ENCODE measurements at places on chromosomes 4 and X.
A peak's percentile ranks its signal among the peaks of the same experiment; 100 is the strongest.

DNA sequence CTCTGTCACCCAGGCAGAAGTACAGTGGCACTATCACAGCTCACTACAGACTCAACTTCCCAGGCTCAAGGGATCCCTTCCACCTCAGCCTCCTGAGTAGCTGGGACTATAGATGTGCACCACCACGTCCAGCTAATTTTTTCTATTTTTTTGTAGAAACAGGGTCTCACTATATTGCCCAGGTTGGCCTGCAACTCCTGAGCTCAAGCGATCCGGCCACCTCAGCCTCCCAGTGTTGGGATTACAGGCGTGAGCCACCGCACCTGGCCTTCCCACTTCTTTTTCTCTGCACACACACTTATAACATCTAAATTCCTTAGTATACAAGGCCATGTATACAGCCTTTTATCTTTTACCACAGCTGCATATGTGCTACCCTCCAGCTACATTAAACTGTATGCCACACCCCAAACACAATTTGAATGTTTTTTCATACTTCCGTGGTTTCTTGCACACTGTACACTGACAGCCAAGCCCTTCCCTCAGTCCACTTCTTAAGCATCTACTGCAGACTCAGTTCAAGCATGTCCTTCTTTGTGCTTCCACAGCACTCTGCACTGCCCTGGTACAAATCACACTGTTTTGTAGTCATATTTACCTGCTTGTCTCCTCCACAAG is 6.5 kb downstream of the SLC7A3 start:
- no peak for DNase-seq

GRCh38 chr4:40617872-40618271 is 11.8 kb downstream of the RBM47 start:
- no peak for DNase-seq

DNA sequence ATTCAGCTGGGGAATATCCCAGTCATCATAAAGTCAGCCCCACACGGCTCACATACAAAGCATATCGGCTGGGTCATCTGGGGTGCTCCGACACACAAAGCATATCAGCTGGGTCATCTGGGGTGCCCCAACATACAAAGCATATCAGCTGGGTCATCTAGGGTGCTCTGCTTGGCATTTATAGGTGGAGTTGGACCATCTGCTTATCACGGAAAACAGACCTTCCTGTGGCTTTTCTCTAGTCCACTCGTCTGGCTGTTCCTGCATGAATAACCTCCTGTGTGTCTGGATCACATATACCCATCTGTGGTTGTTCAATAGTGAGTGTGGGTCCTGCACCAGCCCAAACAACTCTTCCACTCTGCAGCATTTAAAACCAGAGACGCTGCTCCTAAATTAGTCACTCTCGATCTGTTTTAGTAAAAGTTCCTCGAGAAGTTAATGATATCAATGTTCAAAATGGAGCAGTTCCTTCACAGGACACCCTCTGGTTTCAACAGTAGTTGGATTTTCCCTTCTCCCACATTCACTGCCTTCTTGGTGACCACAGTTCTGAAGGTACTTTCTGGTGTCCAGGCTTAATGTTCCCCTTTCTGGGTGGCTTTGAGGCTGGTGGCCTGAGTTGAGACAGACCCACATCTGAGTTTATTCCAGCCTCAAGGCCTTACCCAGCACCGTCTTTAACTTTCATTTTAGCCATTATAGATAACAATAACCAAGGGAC is 70.0 kb upstream of the FRG1 start:
- DNase-seq, result no peak

DNA sequence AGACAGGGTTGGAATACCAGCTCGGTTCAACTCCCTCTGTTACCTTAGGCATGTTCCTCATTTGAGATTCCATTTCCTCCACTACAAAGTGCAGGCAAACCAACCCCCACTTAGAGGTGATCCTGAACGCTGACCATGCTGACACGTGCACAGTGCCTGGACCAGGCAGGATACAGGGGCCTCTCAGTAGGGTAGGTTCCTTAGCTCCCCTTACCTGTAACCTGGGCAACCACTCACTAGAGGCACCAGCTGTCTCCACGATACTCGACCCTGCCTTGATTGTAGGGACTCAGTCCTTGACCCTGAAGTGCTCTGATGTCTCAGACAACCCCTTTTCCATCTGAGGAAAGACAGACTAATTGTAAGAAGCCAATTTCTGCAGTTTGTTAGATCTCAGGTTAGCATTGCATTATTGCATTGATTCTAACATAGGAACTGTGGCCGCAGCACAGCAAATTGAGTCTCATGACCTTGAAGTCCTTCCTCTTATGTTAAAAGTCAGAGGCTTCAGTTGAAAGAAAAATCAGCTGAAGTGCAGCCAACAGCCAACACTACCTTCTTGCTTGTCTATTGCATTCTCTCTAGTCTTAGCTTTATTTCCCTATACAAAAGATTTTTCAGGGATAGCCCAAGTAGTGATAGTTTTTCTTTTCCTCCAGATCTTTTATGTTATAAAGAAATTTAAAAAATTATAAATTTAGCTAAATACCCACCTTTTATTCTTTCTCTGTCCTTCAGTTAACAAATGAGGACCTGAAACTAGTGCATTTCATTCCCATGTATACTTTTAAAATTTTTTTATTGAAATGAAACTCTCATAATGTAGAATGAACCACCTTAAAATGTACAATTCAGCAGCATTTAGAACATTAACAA is 11.2 kb upstream of the C1QTNF7 start:
- no peak for DNase-seq

GRCh38 chr4:83646538-83647239 is 110.8 kb downstream of the GPAT3 start:
- no peak for DNase-seq

DNA sequence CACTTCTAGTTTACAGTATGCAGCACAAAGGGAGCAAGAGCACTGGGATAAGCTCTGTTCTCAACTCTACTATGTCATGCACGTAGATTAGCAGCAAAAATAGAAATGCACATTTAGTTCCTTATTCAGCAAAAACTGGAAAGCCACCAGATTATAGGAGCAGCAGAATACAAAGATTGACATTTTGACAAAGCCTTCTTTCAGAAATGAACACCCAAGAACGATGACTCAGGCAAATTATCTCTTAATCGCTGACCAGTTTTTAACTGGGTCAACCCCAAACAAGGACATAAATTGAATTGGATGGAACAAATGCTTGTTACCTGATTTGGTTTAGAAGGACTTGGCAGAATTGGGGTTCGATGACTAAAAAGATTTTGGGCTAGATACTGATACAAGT is 775.3 kb upstream of the HS3ST1 start:
- DNase-seq, result no peak

GRCh38 chrX:130594453-130594916 is 192.7 kb downstream of the RBMX2 start:
- DNase-seq, result no peak

DNA sequence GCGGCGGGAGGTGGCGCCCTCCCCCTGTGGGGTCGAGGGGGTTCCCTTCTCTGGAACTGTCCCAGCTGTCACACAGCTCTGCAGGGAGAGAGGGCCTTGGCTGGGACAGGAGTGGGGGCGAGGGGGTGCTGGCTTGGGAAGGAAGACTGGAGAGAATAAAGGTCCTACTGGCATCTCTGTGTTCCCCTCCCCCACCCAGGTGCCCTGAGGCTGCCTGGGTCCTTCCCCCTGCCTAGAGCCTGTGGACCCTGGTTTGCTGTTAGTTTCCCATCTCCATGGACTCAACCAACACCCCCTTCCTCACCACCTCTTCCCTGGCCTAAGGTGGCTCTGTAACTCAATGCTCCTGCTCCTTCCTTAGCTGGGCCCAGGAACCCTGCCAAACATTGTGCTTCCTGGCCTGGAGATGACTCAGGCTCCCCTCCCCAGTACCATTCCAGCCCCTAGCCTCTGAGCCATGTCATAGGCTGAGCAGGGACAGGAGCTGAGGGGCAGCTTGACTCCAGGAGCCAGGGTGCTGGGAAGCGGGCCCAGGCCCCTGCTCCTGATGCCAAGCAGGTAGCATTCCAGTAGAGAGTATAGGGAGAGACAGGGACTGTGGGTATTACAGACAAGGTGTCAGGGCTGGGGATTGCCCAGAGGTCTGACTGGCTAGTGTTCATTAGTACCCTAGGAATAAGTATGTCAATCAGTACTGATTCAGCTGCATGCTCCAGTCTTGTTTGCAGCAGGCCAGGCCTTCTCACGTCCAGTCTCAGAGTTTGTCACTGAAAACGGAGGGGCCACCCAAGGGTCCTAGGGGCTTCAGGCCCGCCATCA is 100.7 kb downstream of the EFNB1 start:
- no peak for DNase-seq

DNA sequence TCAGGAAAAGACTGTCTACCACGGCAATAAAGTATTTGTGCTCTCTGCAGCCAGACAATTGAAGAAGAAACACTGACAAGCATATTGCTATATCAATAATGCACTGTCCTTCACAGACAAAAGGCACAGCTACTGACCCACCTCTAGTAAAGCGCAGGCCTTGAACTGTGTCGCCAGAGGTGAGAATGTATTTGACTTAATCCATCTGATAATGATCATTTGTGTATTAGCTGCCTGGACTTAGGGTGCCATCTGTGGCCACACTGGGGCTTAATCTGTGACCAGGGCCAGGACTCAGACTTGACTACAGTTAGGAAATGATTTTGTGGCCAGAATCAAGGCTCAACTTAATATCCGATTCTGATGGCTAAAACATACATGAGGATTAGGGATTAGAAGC is 260.4 kb downstream of the SMARCA1 start:
- no peak for DNase-seq

DNA sequence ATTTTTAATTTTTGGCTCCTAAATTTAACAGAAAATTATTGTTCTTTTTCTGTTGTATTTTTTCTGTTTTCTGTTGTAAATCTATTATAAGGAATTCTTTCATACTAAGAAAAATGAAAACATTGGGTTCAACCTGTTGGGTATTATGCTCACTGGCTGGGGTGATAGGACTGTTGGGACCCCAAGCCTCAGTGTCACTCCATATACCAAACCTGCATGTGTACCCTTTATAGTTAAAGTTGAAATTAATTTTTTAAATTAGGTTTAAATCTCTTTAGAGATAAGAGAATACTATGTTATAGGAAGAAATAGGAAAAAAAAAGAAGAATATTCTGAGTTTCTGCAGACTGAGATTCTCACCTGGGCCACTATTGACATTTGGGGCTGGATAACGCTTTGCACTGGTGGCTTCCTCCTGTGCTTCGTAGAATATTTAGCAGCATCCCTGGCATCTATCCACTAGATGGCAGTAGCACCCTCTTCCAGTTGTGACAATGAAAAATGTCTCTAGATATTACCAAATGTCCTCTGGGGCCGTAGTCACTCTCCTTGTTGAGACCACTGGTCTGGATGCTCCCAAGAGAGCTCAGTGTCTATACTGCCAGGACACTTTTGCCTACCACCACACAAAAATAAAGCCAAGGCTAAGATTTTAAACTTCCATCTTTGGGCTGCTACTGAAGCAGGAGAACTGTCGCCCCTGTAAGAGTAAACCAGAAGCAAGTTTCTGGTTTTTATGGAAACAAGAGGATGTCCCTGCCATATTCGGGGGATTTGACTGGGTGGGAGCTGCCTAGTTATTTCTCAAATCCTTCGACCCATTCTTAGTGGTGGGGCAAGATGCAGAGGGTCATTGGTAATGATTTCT is 22.4 kb upstream of the CLTRN start:
- peak; percentile 6 for DNase-seq

- no peak for DNase-seq
Measured at GRCh38 chr4:75018811-75019479, 86.0 kb downstream of the PARM1 start.

- no peak for DNase-seq
Measured at GRCh38 chr4:164193676-164194075, 560.3 kb upstream of the SMIM31 start.

- no peak for DNase-seq
Measured at GRCh38 chrX:97315939-97316338, 432.2 kb downstream of the RPA4 start.

DNA sequence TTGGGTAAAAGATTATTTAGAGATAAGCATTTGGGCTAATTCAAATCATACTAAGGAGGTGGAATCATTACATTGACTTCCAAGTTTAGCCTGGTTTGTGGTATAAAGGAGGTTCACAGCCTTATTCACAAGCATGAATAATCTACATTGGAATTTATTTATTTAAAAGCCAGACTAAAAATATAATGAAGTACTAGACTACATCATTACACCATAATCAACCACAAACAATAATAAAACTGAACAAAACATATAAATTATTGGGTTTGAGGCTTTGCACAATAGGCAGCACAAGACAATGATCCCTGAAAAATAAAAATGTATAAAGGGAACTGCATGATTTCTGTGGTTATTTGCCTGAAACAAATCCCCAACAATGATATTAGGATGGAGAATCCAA is 314.0 kb downstream of the GBA3 start:
- DNase-seq, result no peak

DNA sequence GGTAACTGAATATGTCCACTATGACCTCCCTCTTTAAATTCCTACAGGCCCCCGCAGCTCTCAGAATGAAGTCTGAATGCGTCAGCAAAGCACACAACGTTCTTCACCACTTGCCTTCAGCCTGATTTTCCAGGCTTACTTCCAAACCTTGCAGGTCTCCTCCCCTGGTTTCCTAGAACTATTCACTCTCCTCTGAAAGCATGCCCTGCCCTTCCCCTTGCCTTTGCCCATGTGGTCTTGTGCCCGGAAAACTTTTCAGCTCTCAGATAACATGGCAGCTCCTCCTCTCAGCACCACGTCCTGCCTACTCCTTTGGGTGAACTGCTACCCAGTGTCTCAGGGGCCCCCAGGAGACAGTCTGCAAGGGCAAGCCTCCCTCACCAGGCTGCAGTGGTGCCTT is 268.5 kb upstream of the LDB2 start:
- peak; percentile 4 for DNase-seq

- no peak for DNase-seq
Measured at GRCh38 chr4:144450526-144450925, 195.4 kb upstream of the HHIP start.

GRCh38 chrX:42686706-42687105 is 91.3 kb downstream of the PPP1R2C start:
- no peak for DNase-seq

GRCh38 chrX:19569930-19570329 is 54.6 kb upstream of the MAP3K15 start:
- no peak for DNase-seq

- DNase-seq, result no peak
Measured at GRCh38 chrX:121254336-121254735, 206.9 kb downstream of the GLUD2 start.

GRCh38 chrX:154021131-154021611 is 1.5 kb upstream of the IRAK1 start:
- no peak for DNase-seq

- no peak for DNase-seq
Measured at GRCh38 chr4:162767083-162767482, 399.6 kb downstream of the NAF1 start.

GRCh38 chr4:105451346-105451745 is 22.5 kb downstream of the PPA2 start:
- no peak for DNase-seq
